ENCODE measurements at places on chromosomes 2 and 18. TPM values are rescaled to one million over a fixed set of nuclear protein-coding genes. Genes with fewer than 3 reads are reported as not detected.
A peak's percentile ranks its signal among the peaks of the same experiment; 100 is the strongest.

Gene STAT4
- total RNA-seq = 1.5 TPM

- no peak for DNase-seq
These were observed 940.8 kb downstream of the MBD2 start for GRCh38 chr18:53283708-53284107.

Gene HJURP
- 13.2 TPM for total RNA-seq

DNA sequence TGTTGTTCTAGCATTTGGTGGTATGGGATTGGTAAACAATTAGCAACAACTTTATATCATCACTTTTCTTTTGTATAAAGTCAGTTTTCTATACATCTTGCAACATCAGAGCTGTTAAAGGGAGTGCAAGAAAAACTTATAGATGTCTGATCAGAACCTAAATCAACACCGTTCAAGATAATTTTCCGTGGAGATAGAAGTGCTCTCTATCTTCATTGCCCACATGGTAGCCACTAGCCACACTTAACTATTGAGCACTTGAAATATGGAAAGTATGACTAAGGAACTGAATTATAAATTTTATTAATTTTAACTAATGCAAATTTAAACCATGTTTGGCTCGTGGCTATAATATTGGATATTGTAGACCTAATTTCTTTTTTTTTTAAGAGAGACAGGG is 5.2 kb downstream of the TTC27 start:
- DNase-seq = no peak

- no peak for DNase-seq
These were observed 257.3 kb upstream of the RASGRP3 start for GRCh38 chr2:33219114-33219513.

GRCh38 chr2:30768036-30768686 is 39.1 kb downstream of the CAPN13 start:
- DNase-seq = no peak

Gene AQP12B
- total RNA-seq = not detected

DNA sequence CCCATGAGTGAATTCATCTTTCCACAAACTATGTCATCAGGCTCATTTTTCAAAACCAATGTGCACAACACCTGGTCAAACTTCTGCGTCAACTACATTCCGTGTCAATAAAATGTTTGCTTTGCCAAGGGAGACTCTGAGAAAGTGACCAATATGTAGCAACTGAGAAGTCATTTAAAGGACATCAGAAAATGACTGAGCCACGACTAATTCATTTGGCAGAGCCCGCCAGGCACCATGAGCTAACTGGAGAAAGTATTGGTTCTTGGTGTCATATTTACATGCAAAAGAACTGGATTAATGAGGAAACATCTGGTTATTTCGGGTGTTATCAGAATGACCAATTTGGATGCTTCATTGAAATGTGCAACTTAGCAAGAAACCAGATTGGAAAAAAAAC is 7.2 kb downstream of the RND3 start:
- DNase-seq = peak; percentile 85

GRCh38 chr18:37499044-37499443 is 66.6 kb downstream of the CELF4 start:
- no peak for DNase-seq

Gene BMP10
- total RNA-seq = not detected

Gene HOXD3
- total RNA-seq = 5.2 TPM

GRCh38 chr2:42819160-42819559 is 26.8 kb upstream of the HAAO start:
- no peak for DNase-seq

Gene CPLX4
- total RNA-seq = not detected

GRCh38 chr2:183359867-183360266 is 235.6 kb downstream of the NUP35 start:
- DNase-seq = peak; percentile 24

DNA sequence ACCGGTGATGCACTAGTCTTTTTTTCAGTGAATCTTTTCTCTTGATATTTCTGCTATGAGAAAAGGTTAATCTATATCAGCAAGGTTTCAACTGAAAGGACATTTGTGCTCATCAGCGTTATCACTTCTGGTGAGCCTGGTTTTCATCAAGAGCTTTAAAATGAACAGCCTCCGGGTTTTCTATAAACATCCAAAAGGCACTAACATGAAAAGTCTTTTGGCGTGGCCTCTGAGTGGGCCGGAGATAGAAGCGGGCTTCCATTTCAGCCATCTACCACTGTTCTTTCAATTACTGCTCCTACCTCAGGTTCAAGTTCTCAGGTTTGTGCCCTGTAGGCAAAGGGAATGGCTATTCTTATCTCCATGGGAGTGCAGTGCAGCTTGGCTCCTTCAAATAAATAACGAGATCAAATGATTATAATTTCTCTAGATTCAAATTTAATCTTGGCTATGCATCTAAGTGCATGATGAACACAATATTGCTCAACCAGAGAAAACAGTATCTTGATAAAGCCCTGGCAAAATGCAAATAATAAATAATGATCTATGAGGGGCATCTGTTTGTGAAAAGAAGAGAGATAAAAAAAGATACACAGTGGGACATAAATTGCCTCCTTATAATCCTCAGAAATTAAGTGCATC is 314.8 kb downstream of the CDH2 start:
- DNase-seq = no peak

- no peak for DNase-seq
These were observed 13.6 kb downstream of the MRO start for GRCh38 chr18:50806208-50806616.

Gene PARD3B
- total RNA-seq = 8.1 TPM

DNA sequence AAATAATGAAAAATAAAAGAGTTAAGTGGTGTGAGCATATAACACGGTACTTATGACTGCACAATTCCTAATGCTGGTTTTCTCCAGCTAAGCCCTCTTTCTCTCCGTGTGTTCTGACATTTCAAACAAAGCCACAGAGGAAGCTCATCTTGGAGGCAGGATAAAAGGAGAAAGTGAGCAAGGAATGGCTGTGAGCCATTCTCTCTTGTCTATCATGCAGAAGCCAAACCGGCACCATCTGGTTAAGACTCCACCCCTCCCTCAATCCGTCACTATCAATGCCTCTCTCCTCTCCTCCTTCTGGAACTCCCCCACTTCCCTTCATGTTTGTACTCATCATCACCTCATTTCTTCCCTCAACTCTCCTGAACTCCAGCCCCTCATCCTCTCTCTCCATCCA is 210.4 kb downstream of the TMEM163 start:
- DNase-seq = no peak

Gene GBX2
- not detected for total RNA-seq

Gene FOXI3
- not detected for total RNA-seq
